ENCODE measurements at places on chromosomes 2 and 18.

GRCh38 chr2:205483095-205483494 is 199.2 kb upstream of the NRP2 start:
- DNase-seq, result no peak

GRCh38 chr18:79792988-79793355 is 4.8 kb upstream of the KCNG2 start:
- no peak for DNase-seq

- DNase-seq, result no peak
These were observed 107.6 kb upstream of the CTAGE1 start for GRCh38 chr18:22525313-22525712.

GRCh38 chr2:191174442-191174841 is 23.6 kb upstream of the STAT4 start:
- DNase-seq, result no peak

- no peak for DNase-seq
These were observed 61.9 kb upstream of the RIOK3 start for GRCh38 chr18:23391156-23391555.

GRCh38 chr2:10005461-10006235 is 37.7 kb upstream of the KLF11 start:
- DNase-seq, result no peak

- no peak for DNase-seq
These were observed 12.8 kb upstream of the SKOR2 start for GRCh38 chr18:47264308-47264700.

- DNase-seq, result no peak
These were observed 6.4 kb downstream of the NLRC4 start for GRCh38 chr2:32258242-32258641.

- DNase-seq, result no peak
These were observed 50.2 kb downstream of the EMILIN2 start for GRCh38 chr18:2896990-2897389.

DNA sequence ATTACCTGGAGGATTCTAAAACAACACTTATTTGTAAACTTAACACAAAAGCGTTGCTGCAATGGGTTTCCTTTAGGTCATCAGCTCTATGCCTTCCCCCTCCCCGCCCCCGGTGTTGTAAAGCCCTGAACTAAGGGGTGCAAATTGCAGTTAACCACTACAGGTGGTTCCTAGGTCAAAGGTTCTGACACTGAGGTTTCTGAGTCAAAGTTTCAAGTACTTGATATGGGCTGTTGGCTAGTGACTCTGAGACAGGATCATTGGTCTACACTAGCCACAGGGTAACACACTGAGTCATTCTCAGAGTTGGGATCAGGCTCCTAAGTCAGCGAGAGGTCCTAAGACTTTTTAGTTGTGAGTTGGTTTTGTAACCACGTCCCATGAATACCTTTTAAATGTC is 15.4 kb downstream of the IL1B start:
- no peak for DNase-seq

DNA sequence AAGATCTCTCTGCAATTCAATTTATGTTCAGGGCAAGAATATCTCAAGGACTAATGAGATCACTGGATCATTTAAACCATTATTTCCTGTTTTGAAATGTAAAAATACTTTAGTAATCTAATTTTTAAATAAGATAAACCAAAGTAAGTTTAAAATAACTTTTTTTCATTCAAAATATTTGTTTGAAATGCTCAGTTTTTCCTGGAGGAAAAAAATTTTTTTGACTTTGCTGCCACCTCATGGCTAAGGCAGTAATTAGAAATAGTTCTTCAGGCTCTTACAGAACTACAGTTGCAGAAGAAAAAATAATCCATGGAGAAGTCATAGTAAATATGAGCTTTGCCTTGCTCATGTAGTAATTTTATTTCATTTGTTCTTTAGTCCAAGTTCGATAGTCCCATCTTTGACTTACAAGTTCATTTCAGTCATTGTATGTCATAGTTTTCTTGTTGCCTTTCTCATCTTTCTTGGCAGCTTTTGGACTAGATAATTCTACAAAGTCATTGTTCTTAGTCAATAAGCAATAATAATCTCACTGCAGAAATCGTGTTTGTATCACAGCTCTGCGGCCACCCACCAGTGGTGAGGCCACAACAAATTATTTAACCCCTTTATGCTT is 127.4 kb downstream of the DPP4 start:
- no peak for DNase-seq

DNA sequence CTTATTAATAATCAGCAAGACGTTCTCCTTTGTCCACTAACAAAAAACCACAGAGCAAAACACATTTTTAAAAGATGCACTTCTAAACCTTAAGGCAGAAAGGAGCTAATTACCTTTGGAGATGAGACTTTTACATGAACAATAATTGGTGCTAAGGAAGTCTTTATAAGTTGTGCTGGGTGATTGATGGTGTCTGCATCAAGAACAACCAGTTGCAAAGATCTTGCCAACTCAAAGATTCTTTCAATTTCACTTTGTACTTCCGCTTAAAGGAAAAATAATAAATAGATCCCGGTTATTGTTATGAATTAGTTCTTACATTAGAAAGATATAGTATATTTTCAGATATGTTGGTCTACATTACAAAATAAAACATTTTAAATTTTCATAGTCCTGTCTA is 26.9 kb upstream of the ARL5A start:
- no peak for DNase-seq

DNA sequence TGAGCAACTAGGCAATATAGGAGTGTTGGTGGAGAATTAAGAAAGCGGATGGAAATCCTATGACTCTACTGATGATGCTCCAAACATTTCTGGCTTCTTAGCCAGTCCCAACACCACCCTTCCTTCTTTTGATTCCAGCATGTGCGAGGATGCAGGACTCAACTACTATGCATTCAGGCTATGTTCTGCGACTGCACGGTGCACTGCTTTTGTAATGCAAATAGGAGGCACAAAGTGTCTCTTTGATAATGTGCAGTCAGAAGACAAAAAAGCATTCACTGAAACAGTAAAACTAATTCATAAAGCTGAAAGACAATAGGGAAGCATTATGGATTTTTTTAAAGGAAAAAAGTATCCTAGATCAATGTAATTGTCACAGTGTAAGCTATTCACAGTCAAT is 106.7 kb downstream of the MEIS1 start:
- no peak for DNase-seq

- no peak for DNase-seq
These were observed 1041.2 kb upstream of the CDH2 start for GRCh38 chr18:29218091-29218490.
